ENCODE measurements at places on chromosomes 2 and 18.

DNA sequence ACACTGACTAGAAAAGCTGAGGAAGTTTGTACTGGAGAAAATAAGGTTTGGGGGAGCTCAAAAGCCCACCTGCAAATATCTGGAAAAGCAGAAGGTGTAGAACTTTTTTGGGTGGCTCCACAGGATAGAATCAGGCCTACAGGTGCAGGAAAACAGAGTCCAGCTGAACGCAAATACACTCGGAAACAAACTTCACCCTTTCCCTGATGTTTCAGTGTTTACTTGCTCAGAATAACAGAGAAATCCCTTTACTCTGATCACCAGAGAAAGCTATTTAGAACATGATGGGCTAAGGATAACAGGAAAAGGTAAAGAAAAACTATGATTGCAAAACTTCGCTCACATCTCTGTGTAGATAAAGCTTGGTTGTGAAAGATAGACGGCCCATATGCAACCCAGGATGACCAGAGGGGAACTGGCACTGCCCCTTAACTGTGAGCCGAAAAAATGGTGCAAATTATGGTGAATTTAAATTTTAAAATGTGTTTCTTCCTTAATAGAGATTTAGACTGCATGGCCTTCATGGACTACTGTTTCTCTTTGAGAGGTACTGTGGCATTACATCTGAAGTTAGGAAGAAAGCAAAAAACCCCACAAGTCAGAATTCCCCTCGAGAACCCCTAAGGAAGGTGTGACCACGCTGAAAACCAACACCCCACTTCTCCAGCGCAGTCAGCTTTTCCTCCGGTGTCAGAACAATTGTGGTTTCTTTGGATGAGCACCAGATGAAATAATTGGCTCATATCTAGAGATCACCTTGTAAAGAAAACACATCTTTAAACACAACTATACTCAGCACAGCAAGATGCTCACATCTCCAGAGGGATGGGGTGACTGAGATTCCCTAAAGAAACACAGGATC lies 84.5 kb upstream of the TMEM247 start:
- DNase-seq: no peak

DNA sequence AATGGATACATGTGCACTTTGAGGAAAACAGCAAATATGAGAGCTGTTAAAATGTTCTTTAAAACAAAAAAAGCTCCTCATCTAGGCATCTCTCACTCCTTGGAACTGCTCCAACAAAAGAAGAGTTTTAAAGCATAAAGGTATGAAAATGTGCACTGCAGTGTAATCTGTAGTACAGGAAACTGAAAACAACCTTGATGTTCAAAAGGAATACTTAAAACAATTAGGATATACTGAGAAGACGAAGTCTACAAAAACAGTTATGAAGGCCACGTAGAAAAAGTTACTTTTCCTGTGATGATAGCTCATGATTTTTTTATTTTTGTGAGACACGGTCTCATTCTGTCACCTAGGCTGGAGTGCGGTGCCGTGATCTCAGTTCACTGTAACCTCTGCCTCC lies 2.1 kb upstream of the GPR75 start:
- no peak for DNase-seq

DNA sequence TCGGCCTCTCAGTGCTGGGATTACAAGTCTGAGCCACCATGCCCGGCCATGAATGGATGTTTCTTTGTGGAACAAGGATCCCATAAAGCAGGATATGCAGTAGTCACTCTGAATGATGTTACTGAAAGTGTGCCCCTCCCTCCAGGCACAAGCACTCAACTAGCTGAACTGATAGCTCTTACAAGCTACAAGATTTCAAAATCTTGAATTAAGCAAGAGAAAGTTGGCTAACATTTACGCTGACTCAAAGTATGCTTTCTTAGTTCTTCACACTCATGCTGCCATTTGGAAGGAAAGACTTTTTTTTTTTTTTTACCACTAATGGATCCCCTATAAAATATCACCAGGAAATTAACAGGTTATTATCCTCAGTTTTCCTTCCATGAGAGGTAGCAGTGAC lies 549.0 kb upstream of the PKDCC start:
- no peak for DNase-seq

DNA sequence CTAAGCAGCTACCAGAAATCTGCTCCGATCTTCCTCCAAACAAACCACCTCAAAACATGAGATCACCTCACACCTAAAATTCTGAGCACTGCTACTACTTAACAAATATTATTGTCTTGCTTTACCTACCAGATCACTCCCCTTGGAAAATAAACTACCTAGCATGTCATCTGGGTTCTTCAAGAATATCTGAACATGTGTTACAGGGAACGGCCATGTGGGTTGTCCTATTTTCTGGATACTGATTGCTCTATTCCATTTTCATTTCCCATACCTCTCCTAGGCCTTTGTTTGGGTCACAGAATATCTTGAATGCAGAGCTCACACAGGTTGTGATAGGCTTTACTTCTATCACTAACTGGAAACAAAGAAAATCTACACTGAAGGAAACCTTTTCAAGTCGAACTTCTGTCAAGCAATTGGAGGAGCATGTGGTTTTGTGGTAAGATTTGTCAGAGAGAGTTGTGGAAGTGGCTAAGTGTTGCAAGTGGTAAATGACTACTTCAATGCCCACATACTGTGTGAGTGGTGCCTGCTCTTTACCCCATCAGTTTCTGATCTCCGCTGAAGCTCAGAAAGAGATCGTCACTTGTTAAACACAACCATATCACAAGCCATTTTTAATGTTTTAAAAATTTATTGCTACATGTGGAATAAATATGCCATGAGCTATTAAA lies 739.1 kb upstream of the ZEB2 start:
- no peak for DNase-seq

DNA sequence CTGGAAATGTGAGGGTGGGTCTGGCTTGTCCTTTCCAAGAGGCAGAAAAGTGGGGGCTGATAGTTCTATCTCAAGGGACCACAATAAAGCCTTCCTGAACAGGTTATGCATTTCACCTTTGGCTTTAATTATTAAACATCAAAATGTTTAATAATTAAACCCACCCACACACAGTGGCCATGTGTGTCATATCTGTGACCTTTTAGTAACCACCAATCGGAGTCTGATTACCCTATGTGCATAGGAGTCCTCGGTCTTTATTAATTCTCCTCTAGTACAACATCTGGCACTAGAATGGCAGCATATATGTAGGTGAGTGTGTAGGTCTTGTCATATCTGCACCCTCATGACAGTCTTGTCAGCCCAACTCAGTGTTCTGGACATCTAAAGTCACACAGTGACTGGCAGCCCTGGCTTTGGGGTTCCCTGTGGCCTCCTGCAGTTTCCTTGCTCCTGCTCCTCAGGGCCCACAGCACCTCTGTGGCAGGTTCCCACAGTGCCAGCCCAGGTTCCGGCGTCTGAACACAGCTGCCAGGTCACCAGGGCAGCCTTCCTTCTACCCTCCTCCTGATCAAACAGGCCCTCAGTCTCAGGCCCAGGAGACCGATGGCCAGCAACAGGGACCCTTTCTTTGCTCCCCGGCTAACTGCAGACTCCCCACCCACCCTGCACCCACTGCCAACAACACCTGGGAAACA lies 100.9 kb downstream of the MTCL1 start:
- no peak for DNase-seq

GRCh38 chr2:16971722-16972234 lies 306.1 kb upstream of the CYRIA start:
- DNase-seq: no peak
